ENCODE measurements at places on chromosomes 16 and 17. TPM values are rescaled to one million over a fixed set of nuclear protein-coding genes. Genes with fewer than 3 reads are reported as not detected.

- no peak for DNase-seq
Measured at GRCh38 chr16:57096192-57096591, 3.8 kb downstream of the CPNE2 start.

- DNase-seq: no peak
Measured at GRCh38 chr17:81498953-81499600, 13.5 kb downstream of the ACTG1 start.

The PROCA1 gene
- 2.2 TPM for total RNA-seq

GRCh38 chr17:39219647-39220154, 6.0 kb downstream of the STAC2 start:
- DNase-seq: no peak

- peak; percentile 97 for DNase-seq
Measured at GRCh38 chr16:67184995-67185650, 1.4 kb upstream of the MATCAP1 start.

DNA sequence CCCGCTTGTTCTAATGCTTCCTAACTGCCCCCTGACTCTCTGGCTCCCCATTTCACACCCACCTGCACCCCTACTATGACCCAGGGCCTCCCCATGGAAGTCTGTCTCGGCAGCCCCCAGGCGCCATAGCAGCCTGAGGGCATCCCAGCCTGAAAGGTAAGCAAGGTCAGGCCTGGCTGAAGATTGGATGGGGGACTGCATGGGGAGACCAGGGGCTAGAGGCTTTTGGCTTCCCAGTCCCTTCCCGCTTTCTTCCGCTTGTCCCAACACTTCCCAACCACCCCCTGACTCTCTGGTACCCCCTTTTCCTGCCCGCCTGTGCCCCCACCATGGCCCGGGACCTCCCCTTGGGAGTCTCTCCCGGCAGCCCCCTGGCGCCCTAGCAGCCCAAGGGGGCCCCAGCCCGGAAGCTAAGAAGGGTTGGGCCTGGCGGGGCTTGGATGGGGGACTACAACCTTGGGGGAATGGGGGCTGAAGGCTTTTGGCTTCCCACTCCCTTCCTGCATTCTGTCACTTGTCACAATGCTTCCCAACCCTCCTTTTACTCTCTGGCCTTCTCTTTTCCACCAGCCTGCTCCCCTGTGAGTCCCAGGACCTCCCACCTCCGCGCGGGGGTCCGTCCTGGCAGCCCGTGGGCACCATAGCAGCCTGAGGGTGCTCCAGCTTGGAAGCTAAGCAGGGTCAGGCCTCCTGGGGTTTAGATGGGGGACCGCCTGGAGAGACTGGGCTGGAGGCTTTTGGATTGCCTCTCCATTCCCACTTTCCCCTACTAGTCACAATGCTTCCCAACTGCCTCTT, 2288.4 kb downstream of the TP53TG3F start:
- no peak for DNase-seq

The NPIPB2 gene
- total RNA-seq: 2.0 TPM

The SUZ12 gene
- total RNA-seq: 23.9 TPM

GRCh38 chr16:47716571-47716970, 255.4 kb downstream of the PHKB start:
- DNase-seq: no peak
